ENCODE measurements at places on chromosomes 4 and X.

GRCh38 chr4:6999172-7000086 lies 43.7 kb upstream of the TADA2B start:
- DNase-seq: no peak

- no peak for DNase-seq
These were observed 94.0 kb upstream of the ATP8A1 start for GRCh38 chr4:42750856-42751255.

DNA sequence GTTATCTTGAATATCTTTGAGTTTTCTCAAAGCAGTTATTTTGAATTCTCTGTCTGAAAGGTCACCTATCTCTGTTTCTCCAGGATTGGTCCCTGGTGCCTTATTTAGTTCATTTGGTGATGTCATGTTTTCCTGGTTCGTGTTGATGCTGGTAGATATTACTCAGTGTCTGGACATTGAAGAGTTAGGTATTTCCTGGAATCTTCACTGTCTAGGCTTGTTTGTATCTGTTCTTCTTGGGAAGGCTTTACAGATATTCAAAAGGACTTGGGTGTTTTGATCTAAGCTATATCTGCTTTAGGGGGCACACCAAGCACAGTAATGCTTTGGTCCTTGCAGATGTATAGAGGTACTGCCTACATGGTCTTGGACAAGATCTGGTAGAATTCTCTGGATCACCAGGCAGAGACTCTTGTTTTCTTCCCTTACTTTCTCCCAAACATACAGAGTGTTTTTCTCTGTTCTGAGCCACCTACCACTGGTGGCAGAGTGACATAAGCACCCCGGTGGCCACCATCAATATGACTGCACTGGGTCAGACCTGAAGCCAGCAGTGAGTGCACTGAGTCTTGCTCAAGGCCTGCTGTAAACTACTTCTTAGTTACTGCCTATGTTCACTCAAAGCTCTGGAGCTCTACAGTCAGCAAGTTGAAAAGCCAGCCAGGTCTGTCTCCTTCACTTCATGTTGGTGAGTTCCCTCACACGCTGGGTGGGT lies 193.5 kb upstream of the AMOT start:
- DNase-seq: no peak

GRCh38 chr4:107710493-107711459 lies 9.3 kb downstream of the PAPSS1 start:
- no peak for DNase-seq

- DNase-seq: no peak
These were observed 105.1 kb downstream of the ADRA2C start for GRCh38 chr4:3871181-3871852.

DNA sequence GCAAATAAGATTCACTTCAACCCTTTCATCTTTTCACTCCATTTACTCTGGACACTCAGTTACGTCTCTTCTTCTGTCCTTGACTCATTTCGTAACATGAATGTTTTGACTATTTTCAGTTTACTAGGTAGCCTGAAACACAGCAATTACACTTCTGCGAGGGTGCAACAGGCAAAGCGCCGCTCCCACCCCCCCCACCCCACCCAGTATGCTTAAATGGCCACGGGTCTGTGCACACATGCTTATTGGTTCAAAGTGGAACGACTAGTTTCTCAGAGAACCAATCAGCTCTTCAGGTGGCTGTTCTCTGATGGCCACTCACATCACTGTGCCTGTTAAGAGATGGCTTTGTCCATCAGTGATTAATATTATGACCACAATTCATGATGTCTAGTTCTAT lies 3.5 kb downstream of the BEND4 start:
- no peak for DNase-seq

DNA sequence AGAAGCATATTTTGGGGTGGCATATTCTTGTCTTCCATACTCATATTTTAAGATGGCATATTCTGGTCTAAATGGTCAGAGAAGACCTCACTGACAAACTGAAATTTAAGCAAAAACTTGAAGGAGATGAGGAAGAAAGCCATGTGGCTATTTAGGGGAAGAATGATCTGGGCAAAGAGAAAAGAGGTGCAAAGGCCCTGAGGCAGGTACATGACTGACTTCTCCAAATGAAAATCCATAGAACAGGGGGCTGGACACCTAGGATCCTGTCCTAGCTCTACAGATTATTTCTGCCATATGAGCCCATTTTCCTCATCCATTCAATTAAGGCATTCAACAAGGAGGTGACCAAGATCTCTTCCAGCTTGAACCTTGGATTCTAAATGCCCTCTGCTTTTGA lies 105.6 kb downstream of the IRF2 start:
- DNase-seq: no peak

DNA sequence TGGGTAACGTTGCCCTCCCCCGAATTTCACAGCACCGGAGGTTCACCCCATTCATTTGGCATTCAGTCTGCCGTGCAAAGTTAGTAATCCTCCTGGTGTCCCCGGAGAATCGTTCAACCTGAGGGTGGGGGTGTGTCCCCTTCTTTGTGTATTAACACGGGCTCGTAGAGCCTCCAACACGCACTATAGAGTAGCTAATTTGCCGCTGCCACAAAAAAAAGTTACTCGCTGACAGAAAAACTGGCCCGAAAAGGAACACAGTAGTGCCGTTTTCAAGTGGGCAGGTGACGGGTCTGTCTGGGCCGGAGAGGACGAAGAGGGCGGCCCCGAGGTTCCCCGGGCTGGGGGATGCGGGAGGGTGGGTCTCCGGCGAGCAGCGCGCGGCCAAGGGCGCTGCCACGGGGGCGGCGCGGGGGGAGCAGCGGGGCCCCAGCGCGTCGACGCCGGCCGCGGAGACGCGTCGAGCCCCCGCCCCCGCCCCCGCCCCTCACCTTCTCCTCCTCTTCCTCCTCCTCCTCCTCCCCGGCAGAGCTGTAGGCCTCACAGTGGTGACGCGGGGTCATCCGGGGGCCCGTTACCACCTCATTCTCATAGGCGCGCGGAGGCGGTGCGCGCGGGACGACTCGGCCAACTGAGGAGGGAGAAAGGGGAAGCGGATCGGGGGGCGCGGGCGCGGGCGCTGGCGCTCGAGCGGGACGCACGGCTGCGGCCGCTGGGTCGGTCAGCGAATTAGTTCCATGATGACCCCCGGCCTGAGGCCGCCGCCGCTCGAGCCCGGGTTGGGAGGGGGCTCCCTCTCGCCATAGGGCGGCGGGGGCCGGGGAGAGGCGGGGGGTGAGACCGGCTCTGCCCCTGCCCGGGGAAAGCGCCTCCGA lies 571 bp downstream of the CCNI start:
- DNase-seq: peak; percentile 64

DNA sequence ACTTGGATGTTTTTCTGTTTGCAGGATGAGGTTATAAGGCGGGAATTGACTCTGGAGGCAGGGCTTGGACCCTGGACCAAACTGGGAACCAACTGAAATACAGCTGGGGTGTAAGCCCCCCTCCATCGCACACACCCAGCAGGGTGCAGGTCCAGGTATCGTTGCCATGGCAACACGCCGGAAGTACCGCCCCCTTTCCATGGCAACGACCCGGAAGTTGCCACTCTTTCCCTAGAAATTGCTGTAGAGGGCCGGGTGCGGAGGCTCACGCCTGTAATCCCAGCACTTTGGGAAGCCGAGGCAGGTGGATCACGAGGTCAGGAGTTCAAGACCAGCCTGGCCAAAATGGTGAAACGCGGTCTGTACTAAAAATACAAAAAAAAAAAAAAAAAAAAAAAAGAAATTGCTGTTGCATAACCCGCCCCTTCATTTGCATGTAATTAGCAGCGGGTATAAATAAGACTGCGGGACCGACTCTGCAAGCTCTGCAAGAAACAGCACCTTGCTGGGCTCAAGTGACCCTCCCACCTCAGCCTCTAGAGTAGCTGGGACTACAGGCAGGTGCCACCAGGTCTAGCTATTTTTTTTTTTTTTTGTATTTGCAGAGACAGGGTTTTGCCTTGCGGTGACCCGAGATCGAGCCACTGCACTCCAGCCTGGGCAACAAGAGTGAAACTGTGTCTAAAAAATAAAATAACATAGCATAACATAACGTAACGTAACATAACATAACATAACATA lies 139.6 kb downstream of the CRLF2 start:
- DNase-seq: no peak

DNA sequence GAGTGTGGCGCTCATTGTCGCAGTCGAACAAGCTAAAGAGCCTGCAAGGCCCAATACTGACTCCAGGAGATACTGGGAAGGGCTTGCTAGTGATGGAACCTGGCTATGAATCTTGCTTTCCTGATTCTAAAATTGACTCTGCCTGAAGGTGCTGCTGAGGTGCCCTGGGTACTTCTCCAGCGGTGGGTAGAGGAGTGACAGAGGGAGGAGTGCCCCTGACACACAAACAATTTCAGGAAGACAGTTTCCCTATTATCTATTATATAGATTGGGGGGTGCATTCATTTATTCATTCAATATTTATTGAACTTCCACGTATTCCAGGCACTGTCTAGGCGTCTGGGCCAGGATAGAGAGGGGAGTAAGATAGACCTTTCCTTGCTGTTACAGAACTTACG lies 339.2 kb upstream of the GATB start:
- no peak for DNase-seq

DNA sequence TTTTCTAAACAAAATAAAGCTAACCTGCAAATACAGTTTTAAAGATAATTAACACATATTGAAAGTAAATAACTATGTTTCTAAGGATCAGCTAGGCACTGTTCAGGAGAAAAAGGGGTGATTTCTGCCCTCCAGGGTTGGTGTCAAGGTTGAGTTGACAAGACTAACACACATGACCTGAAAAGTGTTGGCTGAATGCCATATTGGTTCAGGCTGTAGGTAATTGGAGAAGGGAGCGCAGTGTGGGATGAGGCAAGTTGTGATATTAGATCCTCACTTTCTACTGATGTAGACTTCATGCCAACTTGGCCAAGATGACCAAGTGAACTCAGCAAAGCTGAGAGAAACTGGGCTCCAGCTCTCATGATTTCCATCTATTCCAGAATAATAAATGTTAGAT lies 42.2 kb downstream of the PPM1K start:
- no peak for DNase-seq

DNA sequence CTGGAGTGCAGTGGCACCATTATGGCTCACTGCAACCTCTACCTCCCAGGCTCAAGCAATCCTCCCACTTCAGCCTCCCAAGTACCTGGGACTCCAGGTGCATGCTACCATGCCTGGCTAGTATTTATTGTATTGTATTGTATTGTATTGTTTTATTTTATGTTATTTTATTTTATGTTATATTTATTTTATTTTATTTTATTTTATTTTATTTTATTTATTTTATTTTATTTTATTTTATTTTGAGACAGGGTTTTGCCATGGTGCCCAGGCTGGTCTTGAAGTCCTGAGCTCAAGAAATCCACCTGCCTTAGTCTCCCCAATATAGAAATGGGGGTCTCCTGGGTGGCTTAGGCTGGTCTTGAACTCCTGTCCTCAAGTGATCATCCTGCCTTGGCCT lies 42.6 kb downstream of the ELF2 start:
- no peak for DNase-seq

- no peak for DNase-seq
These were observed 96.9 kb downstream of the NHS start for GRCh38 chrX:17471861-17472260.

DNA sequence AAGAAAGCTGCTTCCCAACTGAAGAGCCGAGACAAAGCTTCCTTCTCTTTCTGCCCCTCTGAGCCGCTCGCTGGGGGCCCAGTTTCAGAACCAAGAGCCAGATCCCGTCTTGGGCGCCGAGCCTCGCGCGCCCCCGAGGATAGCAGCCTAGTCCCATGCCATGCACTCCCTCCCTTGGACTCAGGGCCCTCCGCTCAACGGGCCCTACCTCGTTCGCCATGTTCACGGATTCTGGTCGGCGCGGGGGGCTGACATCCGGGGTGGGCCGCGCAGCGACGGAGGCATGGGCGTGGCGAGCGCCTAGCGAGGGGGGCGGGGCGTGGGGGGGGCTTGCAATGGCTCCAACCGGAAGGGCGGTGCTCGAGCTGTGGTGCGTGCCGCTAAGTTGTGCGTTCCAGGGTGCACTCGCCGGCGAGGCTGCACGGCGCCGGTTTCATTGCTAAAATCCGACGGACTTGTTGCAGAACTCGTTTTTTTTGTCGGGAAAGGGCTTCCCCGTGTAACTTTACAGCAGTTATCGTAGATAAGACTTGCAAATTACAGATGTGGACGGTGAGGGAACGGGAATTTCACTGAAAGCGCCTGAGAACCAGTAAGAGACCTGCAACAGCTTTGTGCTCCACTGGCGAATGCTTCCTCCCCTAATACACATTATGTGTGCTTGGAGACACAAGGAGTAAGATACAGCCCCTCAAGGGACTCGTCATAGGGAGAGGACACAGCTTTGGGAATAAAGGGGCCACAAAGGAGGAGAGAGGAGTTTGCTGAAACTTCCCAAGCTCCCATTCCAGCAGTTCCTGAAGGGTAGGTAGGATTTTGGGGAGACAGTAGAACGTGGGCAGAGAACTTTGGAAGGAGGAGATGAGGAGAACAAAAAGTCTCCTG lies at the start of gene ADH5:
TSS of gene ADH5 (minus strand) at position 308 of the 885 bp plus-strand sequence. CDS start at position 220, 88 bp downstream.
- peak; percentile 69 for DNase-seq

DNA sequence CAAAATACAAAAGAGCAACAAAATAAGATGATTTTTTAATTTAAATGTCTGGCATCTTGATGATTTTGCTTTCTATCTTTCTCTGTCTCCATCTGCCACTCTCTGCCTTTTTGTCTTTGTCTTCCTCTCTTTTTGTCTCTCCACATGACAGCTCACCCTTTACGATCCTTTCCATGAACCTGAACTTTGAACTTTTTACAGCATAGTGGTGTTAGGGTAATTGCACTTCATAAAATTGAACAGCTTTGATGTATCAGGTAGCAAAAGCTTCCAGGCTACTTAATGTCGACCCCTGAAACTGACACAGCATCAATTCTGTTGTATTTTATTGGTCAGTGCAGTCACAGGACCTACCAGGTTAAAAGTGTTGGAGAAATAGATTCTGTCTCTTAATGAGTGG lies 1517.0 kb downstream of the ADGRL3 start:
- no peak for DNase-seq

GRCh38 chrX:57134702-57135101 lies 2.5 kb downstream of the SPIN2A start:
- no peak for DNase-seq

- no peak for DNase-seq
These were observed 1.5 kb downstream of the ARAP2 start for GRCh38 chr4:36242629-36243354.

DNA sequence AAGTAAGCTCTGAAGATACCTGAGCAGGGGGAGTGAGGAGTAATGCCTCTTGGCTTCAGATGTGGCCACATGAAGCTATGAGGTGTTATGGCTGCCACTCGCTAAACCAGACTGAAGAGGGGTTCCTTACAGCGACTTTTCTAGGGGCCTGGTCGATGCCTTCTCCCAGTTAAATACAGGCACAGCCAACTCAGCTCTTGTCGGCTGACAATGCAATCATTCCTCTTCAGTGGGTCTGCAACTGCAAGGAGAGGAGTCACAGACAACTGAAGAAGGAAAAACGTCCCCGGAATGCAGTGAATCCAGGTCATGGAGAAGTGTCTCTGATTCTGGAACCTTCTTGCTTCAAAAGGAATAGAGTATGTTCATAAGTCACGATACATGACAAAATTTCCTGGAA lies 106.4 kb downstream of the RNF150 start:
- no peak for DNase-seq
